ENCODE measurements at places on chromosomes 13 and 19. TPM values are rescaled to one million over a fixed set of nuclear protein-coding genes. Genes with fewer than 3 reads are reported as not detected.

DNA sequence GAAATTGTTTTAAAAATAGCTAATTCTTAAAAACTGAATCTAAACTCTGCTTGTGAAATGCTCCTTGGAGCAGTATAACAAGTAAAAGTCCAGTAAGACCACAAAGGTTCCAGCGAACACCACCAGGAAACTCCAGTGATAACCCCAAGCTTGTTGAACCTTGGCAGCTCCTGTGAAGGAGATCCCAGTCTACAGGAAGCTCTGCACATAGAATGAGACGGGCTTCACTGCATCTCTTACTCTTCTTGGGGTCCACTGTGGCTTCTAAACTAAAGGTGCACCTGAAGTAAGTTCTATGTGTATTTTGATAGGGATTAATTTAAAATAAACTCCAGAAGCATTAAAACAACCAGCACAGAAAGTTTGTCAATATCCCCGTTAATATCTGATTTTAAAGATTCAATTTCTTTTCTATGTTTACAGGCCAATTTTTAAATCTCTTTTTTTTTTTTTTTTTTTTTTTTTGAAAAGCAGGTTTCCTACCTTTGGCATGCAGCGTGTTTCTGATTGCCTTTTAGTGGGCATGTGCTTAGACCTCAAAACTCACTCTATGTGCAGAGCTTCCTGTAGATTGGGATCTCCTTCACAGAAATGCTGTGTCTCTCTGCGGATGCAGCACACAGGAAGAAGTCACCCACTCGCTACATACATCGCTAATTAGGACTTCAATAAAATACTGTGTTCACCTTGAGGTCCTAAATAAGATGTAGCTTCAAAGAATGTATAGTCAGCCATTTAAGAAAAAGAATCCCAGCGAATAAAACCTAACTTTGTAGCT is 508.5 kb downstream of the KLF12 start:
- no peak for DNase-seq

The KCNK6 gene
- 3.1 TPM for total RNA-seq

DNA sequence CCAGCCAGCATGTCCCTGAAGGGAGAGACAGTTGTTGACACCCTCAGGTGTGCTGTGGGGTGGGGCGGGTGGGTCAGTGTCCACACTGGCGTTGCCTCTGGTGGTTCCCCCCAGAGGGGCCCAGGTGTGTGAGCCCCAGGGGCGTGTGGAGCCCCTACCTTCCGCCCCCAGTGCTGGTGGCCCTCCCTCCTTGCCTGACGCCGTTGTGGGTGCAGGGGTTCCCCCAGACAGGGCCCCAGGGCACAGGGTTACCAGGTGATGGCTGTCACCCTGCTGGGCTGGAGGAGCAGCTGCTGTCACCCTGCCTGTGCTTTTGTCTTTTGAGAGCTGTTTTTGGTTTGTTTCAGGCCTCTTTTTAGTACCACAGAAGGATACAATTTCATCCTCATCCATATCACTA is 27.2 kb downstream of the ATP4B start:
- no peak for DNase-seq

- DNase-seq: no peak
These were observed 19.2 kb downstream of the LPAR6 start for GRCh38 chr13:48393698-48394085.

DNA sequence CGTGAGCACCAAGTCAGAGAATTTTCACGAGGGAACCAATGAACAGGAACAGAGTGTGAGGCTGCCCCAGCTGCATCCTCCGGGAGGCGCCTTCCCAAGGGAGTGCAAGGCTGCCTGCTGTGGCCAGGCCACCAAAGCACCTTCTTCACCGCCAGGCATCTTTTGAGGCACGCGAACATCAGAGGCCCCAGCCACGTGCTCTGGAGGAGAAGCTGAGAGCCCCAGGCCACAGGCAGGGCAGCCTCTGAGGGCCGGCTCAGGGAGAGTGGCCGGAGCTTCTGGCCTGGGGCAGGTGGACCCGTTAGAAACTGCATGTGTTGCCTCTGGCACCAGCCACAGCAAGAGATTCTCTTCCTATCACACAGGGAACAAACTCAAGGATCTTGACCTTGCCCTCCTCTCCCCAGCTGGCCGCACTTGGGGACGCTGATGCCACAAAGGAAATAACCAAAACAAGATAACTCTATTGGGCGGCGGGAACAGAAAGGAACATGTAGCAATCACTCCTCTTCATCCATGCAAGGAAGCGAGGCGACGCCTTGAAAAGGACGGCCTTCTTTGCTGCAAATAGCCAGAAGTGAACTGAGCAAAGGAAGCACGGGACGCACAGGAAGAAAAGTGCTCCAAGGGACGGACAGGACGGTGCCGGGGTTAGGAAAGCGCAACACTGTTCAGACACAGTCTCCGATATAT is 19.9 kb downstream of the GAS6 start:
- DNase-seq: no peak

- no peak for DNase-seq
These were observed 2.4 kb downstream of the CD33 start for GRCh38 chr19:51227326-51227725.

GRCh38 chr19:8017808-8018207 is 12.4 kb upstream of the ELAVL1 start:
- DNase-seq: no peak

GRCh38 chr13:51397262-51397941 is 55.4 kb downstream of the INTS6 start:
- no peak for DNase-seq

DNA sequence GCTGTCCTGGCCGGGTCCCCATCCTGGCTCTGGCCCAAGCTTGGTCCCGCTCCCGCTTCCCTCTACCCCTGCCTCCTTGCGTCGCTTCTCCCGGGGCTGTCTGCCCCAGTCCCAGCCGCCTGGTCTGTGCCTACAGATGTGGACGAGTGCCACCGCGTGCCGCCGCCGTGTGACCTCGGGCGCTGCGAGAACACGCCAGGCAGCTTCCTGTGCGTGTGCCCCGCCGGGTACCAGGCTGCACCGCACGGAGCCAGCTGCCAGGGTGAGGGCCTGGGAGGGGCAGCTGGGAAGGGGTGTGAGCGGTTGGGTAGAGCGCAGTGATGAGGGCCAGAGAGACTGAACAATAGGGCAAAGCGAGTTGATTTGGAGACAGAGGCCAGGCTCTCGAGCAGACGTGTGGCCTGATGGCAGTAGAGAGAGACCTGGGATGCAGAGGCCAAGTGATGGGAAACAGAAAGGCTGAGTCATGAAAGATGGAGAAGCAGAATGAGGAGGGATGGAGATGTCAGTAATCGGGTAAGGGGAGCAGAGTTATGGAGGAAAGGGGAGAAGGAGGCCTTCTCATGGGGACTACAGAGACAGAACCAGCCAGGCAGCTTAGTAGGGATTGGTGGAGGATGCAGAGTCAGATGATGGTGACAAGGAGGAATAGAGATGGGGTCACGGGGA is 9.4 kb downstream of the LTBP4 start:
- DNase-seq: no peak

The SGCG gene
- 131 TPM for total RNA-seq

GRCh38 chr13:28494504-28494777 is 487 bp downstream of the FLT1 start:
- DNase-seq: no peak

The SIGLEC8 gene
- total RNA-seq: not detected

The ZNF492 gene
- total RNA-seq: 0.12 TPM

The ZNF382 gene
- total RNA-seq: 13.6 TPM

GRCh38 chr19:7652061-7652641 is 15.2 kb downstream of the STXBP2 start:
- DNase-seq: peak; percentile 74

- no peak for DNase-seq
These were observed 7.5 kb upstream of the ZNF808 start for GRCh38 chr19:52520013-52520412.

DNA sequence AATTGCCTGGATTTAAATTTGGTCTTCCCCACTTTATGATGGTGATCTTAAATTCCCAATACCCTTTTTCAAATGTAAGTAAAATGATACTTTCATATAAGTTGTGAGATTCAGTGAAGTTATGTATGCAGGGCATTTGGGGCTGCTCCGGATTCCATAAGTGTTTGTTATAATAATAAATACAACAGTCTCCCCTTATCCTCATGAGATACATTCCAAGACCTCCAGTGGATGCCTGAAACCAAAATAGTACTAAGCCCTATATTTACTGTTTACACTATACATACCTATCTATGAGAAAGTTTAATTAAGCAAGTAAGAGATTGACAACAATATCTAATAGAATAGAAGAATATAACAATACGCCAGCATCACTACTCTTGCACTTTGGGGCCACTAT is 2237.8 kb downstream of the PCDH9 start:
- no peak for DNase-seq

The TMEM145 gene
- total RNA-seq: not detected

DNA sequence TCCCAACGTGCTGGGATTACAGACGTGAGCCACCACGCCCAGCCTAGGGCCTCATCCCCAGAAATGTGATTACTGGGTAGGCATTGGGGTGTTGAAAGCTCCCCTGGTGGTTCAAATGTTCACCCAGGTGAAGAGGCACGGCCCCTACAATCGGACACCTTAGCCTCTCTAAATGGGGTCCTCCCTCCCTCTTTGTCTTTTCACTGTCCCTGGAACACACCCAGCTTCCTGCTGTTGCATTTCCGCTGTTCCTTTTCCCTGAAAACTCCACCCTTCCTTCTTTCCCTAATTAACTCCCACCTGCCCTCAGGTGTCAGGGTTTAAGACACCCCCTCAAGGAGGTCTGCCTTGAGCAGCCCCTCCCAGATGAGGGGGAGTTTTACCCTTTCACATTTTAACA is 3.6 kb upstream of the PRODH2 start:
- no peak for DNase-seq

DNA sequence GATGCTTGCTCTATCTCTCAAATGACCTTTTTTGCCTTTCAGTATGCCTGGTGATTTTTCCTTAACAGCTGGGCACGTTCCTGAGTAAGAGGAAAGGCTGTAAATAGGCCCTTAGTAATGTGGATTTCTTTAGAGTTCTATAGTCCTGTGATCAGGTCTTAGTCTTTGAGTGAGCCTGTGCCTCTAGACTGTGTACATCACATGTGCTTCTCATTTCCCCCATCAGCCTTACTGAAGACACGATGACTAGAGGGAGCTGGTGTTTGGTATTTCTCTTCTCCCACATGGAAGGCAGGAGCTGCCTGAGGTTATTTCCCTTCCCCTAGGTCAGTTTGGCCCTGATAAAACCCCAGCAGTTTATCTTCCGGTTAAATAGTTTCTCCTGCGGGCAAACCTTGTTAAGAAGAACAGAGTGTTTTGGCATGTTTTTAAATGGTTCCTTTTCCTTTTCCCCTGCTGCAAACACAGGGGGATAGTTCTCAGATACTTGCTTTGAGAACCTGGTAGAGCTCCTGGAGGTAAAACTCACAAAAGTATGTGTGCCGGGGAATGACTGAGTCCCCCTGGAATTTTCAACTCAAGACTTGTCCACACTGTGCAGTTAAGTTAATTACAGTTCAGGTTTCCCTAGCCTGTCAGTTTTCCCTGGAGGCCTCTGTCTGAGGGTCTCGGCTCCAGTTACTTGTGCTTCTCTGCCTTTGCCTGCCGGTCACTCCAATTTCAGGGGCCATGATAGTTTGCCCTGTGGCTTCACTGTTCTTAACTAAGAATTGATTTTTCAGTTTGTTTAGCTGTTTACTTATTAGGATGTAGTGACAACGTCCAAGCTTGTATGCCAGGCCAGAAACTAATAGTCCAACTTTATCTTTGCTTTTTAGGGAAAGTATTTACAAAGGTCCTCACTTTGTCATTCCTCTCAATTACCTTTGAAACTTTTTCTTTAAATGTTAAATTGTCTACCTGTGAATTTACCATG is 94.4 kb downstream of the URI1 start:
- no peak for DNase-seq

GRCh38 chr13:108269601-108270328 is at the start of gene TNFSF13B:
Gene TNFSF13B, plus strand, starts transcription at chr13:108269718. Its CDS starts 178 bp downstream, at chr13:108269896.
- DNase-seq: peak; percentile 48

GRCh38 chr13:30829145-30829832 is 76.8 kb upstream of the MEDAG start:
- DNase-seq: no peak

GRCh38 chr13:36530050-36530789 is 97.9 kb downstream of the CCNA1 start:
- DNase-seq: no peak

DNA sequence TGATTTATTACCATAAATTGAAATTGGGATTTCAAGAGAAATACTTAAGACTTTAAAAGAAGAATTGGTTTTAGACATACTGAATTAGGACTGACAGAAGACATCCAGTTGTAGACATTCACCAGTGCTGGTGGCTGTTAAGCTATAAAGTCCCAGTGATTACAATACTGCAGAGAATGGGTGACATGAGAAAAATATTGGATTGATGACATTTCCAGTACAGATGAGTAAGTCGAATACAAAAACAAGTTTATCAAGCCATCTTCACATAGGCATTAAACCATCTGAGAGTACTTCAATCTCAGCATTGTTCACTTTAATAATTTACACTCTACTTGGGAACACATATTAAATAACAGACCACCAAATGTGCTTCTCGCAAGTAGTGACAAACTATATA is 66.8 kb downstream of the TBC1D4 start:
- DNase-seq: no peak

The GFY gene
- total RNA-seq: not detected

- DNase-seq: no peak
These were observed 20.6 kb upstream of the OLFM2 start for GRCh38 chr19:9956956-9957355.

DNA sequence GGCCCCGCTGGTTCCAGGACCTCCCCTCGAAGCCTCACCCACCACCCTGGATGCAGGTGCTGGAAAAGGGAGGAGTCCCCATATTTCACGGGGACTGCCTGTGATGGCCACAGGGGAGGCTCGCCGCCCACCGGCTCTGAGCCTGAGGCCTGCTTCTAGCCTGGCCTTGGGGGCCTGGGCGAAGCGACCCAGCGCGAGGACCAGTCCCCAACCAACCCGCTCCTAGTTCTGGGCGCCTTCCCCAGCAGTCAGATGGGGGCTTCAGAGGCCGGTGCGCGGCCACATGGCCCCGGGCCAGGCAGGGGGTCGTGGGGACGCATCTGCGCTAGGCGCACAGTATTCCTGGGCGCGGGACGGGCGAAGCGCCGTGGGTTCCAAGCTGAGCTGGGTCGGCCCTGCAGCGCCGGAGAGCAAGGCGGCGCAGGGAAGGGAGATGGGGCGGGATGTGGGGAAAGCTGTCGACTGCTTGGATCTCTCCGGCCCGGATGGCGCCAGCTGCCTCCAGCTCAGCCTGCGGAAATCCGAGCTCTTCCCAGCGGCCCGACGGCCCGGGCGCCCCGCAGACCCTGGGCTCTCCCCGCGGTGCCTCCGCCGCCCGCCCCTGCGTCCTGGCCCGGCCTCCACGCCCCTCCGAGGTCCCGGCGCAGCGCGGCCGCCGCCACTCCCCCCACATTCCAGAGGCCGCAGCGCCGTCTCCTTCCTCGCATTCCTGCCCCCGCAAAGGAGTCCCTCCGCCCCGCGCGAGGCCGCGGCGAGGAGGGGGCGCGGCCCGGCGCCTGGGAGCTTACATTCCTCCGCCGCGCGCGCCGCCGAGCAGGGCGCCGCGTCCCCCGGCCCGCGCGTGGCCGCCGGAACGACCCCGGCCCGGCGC is at the start of gene WTIP:
WTIP (plus strand) TSS at position 788 of the 871 bp plus-strand sequence. CDS start 217 bp downstream, outside the sequence.
- DNase-seq: peak; percentile 87

DNA sequence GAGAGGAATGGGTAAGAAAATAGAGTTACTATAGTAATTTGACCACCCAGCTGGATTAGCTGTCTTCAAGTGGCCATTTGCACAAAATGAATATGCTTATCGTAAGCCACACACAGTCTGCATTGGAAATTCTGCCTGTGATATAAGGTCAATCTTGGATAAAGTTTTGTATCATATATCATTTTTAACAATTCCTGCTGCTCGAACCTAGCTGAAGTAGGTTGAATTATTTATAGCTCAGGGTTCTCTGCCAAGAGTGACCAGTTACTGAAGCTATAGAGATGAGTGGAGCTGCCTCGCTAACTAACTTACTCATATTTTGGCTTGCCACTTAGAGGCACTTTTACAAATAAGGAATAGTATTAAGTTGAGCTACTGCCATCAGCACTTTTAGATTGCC is 220.9 kb downstream of the RGCC start:
- DNase-seq: no peak

The MBD3L2 gene
- total RNA-seq: not detected
